ENCODE measurements at places on chromosomes 12 and 14.

- no peak for DNase-seq
Measured at GRCh38 chr14:79534703-79535353, 676.5 kb downstream of the DIO2 start.

- DNase-seq = no peak
Measured at GRCh38 chr12:132281038-132281437, 48.4 kb downstream of the GALNT9 start.

- DNase-seq = peak; percentile 17
Measured at GRCh38 chr12:29428633-29429032, 47.7 kb upstream of the ERGIC2 start.

DNA sequence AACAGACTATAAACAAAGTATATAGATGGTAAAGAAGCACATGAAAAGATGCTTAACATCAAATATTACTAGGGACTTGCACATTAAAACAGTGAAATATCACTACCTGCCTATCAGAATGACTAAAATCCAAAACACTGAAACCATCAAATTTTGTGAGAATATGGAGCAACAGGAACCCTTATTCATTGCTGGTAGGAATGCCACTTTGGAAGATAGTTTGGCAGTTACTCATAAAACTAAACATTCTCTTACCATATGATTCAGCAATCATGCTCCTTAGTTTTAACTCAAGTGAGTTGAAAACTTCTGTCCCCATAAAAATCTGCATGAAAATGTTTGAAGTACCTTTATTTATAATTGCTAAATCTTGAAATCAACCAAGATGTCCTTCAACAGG is 297.6 kb downstream of the DAD1 start:
- DNase-seq = no peak

DNA sequence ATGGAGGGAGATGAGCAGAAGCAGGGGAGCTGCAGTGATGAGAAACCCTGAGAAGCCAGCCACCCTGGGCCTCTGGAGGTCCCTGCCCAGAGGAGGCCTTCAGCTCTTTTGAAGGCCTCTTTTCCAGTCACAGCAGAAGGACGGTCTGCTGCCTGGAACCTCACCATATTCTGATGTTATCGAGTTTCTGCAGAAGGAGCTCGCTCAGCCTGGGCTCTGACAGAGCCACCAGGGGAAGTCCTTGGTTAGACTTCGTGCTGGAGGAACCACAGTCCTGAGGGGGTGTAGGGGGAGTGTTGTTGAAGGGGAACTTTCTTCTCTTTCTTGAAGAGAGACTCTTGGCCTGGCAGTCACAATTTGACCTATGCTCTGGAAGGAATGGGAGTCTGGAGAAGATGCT is 25.1 kb upstream of the BATF start:
- no peak for DNase-seq

DNA sequence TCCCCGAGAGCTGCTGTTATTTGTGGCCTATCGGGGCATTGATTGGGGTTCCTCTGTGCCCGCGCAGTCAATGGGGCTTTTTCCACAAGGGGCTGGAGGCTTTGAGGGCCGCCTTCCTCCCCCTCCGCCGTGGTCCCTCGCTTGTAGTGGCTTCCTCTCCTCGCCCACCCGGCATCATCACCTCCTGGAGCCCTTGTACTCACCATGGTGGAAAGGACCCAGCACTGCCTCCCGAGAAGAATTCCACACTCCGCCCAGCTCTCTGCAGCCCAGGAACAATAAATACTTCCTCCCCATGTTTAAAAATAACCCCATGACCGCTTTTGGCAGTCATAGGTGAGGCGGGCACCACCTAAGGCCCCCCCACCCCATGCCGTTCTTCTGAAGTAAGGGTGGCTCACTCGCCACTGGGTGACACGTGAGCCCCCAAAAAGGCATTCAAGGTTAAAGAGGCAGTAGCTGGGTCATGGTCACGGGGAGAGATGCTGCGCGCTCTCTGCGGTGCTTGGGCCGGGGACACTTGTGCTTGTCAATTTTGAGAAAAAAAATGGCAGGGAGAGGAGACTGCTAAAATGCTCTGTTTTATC is at the start of gene MYL2:
Gene MYL2, minus strand, starts transcription at position 256 of the 587 bp plus-strand sequence. Its CDS starts 50 bp downstream, at position 206.
- no peak for DNase-seq

GRCh38 chr14:49092345-49092744 is 493.8 kb downstream of the RPS29 start:
- DNase-seq = no peak

GRCh38 chr12:119692410-119692809 is 24.5 kb downstream of the PRKAB1 start:
- no peak for DNase-seq

DNA sequence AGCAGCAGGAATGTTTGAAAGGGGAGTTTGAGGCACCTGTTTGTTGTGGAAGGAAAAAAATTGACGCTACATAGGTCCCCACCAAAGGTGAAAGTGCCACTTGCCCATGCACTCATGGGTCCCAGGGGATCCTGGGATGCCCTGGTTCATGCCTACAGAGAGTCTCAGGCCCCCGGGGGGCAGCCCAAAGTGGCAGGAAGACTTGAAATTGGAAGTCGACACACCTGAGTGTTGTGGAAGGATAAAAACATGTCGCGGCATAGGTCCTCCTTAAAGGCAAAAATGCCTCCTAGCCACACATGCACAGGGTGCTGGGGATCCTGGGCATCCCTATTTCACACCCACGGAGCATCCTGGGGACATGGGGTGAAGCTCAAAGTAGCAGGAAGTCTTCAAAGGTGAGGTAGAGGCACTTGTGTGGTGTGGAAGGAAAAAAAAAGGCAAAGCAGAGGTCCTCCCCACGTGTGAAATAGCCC is 576.1 kb downstream of the ALG10 start:
- DNase-seq = peak; percentile 3

- DNase-seq = no peak
Measured at GRCh38 chr14:103862393-103862782, 15.0 kb upstream of the PPP1R13B start.

DNA sequence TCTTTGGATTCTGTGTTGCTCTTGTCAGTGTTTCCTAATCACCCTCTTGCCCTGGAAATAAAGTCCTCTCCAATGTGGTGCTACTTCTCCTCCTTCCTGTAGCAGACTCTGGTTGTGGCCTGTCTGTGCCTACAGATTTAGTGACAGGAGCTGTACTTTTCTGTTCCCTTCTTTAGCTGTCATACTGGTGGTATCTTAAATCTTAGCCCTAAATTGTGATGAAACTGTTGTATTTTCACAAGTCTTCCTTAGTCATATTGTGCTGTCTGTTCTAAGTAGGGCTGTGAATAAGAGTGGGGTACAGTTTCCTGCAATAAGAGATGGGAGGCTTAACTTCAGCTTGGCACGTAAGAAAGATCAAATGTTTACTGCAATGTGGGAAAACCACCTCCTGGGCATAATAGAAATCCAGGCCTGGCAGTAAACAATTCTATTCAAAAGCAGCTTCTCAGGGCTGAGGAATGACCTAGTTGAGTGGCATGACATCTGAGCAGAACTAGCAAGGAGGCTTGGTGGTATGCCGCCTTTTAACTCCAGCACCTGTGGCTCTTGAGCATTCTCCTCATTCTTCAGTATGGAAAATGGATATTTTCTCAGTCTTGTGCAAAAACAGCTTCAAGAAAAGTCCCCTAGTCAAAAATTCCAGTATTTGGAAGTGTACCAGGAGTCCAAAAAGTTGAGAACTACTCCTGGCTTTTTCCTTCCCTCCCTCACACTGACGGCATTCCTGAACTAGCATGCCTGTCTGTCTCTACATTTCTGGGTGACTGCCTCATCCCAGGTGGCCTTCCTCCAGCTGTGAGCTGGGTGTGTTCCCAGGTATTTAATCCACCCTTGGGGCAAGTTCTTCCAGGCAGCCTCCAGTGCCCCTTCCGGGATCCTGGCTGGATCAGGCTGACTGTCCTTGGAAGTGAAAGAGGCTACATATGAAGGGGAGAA is 19.5 kb downstream of the ANO6 start:
- peak; percentile 64 for DNase-seq

GRCh38 chr12:100566887-100567637 is 6.4 kb upstream of the GAS2L3 start:
- no peak for DNase-seq

DNA sequence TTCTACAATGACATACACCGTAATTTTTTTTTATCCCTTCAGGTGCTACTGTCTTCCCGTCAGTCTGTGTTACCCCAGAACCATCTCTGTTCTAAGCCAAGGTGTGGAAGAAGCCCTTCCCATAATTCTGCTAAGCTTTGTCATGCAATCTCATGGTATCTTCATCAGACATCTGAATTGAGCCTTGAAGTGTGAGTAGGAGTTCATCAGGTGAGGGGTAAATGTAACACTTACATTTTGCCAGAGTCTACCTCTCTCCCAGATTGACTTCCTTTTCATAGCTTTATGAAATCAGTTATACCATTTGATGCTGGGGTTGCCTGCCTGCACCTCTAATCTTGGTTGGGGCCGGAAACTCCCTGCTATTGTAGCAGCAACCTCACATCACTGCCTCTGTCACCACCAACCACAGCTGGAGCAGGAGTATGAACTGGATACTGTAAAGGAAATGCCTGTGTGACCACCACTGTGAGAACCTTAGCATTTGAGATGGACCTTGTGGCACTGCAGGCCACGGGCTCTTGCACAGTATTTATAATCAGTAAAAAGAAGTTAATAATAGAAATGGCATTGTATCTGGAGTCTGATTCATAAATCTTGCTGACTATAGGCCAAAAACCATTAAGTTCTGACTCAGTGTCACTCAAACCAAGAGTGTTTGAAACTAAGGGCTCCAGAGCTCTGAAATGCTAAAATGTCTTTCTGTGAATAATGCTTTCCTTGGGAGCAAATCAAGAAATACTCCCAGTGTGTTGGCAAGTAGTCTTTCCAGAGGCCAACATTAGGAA is 58.7 kb upstream of the STK38L start:
- DNase-seq = no peak

DNA sequence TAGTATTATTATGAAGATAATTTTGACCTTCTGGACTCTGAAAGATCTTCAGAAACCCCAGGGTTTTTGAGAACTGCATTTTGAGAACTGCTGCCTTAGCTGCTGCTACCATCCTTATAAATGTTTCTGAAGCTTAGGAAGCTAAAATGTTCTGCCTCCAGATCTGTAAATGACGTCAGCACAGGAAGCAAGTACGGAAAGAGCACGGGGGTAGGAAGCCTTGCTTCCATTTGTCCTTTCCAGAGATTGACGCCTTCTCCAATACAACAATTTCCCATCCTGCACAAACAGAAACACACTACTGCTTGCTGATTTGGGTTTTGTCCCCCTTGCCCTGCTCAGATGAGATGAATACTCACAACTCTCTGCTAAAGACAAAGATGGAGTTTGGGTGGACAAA is 17.9 kb downstream of the RAD52 start:
- DNase-seq = no peak

- no peak for DNase-seq
Measured at GRCh38 chr14:50774542-50775267, 56.3 kb downstream of the NIN start.

DNA sequence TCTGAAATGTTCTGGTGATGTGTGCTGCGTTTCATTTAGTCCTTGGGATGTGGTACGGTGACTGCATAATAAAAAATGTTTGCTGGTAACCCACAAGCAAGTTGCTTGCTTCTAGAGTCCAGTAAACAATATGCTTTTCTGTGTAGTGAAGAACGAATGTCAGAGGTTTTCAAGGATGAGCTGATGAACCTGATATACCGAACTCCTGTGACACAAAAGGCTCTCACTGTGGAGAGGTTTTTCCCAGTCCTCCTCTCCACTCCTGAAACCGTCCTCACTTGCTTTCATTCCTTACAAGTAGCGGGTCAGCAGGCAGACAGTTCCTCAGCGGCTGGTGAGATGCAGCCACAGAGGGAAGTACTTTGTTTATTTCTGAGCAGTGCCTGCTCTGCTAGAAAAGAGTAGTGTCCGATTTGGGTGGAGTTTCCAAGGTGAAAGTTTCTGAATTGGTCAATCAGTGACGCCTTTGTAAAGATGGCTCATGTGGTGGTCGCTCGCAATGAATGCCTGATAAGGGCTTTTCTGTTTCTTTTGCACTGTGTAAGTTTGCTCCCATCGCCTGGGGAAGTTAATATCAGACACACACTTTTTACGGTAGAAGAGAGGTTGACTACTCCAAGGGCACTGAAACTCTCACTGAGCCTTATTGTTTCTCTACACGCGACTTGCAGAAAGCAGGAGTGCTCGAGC is 3.0 kb downstream of the ETV6 start:
- DNase-seq = no peak

DNA sequence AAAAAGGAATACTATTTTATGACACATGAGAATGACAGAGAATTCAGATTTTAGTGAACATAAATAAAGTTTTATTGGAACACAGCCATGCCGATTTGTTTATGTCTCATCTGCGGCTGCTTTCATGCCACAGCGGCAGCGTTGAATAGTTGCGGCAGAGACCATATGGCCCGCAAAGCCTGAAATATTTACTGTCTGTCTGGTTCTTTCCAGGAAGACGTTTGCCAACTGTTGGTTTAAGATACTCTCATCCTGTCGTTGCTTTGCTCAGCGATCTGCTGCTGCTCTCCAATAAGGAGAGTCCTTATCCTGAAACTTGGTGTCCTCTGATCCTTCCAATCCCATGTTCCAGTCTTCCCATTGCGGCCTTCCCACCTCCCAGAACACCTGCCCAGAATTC is 89.9 kb downstream of the SLC24A4 start:
- no peak for DNase-seq

DNA sequence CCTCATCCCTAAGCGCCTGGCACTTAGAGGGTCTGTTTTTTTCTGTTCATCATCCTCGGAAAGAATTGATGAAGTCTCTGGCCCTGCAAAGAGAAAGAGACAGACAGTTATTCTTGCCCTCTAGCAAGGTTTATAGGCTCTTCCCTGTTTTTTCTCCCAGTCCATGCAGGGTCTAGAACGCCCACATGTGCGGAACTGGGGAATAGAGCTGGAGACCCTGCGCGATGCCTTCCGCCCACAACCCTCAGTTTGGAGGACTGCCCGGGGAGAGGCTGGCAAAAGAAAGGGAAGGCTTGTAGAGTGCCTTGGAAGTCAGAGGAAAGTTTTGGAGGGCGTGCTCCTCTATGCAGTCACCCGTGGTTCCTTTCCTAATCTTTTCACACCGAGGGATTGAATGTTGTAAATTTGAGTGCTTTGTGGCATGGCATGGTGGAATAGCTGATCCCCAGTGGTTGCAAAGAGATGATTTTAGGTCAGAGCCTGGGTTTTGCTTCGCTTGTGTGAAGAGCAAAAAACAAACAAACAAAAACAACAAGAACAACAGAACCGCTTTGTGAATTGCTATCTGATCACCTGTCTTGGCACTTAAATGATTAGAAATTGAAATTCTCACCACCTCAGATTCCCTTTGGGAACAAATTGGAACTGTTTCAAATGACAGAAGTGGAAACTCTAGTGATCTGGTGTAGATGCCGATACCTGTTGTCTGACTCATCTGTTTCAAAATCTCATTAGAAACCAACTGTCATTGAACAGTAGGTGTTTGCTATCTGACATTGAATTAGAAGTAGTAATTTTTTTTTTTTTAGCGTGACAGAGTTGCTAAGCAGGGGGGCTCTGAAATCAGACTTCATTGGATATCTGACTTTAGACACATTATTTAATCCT is 947 bp downstream of the GAS2L3 start:
- peak; percentile 14 for DNase-seq

DNA sequence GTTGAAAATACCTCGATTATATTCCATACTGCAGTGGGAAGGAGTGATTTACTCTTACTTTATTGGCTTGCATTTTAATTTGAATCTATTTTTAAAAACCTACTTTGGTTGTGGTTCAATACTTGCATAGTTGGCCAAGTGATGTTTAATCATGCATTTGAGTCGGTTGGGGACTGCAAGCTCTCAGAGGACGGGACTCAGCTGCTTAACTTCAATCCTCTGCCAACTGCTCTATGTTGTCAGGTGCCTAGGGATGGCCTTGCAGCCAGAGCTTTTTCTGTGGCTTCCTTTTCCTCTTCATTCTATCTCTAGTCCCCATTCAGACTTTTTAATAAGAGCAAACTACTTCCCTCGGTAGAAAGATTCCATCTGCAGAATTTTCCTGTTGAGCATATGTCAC is 53.4 kb upstream of the KRR1 start:
- DNase-seq = no peak

All from urothelium cell line (cell line).